ENCODE measurements at places on chromosomes 11 and 22.

- no peak for DNase-seq
Measured at GRCh38 chr22:30435674-30436126, 10.1 kb downstream of the MTFP1 start.

GRCh38 chr11:1935156-1936071 lies 11.7 kb upstream of the MRPL23 start:
- no peak for DNase-seq

GRCh38 chr11:36605221-36606216 lies 7.5 kb upstream of the RAG2 start:
- DNase-seq, result no peak

DNA sequence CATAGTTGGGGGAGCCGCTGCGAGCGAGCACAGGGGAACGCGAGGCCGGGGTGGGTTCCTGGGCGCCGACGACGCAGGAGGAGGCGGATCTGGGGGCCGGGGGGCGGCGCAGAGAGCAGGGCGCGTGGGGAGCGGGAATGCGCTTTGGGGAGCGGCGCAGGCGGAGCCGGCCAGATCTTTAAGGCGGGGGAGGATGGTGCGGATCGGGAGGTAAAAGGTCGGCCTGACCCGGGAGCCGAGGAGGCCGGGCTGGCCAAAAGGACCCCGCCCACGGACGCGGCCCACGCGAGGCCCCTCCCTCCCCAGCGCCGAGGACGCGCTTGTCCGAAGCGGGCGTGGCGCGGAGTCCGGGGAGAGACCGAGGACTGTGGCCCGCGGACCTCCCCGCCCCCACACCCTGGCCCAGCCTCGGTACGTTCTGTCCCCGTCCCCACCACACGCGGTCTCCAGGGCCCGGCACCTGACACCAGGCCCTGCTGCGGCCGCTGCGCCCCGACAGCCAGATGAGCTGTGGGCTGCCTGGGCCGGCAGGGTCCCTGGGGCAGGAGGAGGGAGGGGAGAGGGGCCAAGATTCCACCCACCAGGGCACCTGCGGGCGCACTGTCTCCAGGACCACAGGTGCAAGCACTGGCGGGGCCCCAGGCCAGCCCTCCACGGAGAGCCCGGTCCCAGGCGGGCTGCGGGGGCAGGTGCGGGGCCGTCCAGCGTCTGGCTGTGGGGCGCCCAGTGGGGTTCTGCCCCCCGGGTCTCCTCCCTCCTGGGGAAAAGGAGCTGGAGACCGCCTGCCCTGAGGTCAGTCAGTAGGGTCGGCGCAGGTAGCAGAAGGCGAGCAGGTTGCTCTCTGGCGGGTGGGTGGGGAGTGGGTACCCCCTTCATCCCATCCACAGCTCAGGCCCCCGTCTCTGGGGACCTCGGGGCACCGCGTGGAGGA lies 10.9 kb downstream of the PIM3 start:
- no peak for DNase-seq

GRCh38 chr11:31821766-31822165 lies 10.6 kb upstream of the PAX6 start:
- DNase-seq, result no peak

- DNase-seq, result no peak
Measured at GRCh38 chr22:26993886-26994285, 336.5 kb downstream of the MIAT start.

GRCh38 chr11:64674774-64675173 lies 48.2 kb downstream of the NRXN2 start:
- no peak for DNase-seq

DNA sequence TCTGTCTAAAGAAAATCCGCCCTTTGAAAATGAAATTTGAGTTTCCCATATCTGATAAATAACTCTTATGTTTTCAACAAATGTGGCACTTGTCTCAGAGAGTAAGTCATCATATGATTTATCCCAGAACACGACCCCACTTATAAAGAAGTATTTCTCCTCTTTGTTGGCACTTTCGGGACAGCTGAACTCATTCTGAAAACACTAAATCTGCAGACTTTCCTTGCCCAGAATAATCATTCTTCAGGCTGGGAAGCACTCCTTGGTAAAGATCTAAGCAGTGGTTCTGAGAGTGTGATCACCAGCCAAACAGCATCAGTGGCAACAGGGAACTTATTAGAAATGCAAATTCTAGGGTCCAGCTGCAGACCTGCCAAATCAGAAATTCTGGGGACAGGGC lies 532.2 kb upstream of the API5 start:
- DNase-seq, result no peak

Data from cortex of kidney (tissue), 1 donor.